Stimulated activated CD8-positive, alpha-beta memory T cell treated with anti-CD3 and anti-CD28 coated beads, Interleukin-7, amount 100 ng/mL, for 1 hour (primary cell): ENCODE measurements at places on chromosomes 5 and 9.

GRCh38 chr5:53481159-53481886, 894 bp downstream of the FST start:
- no peak for DNase-seq

DNA sequence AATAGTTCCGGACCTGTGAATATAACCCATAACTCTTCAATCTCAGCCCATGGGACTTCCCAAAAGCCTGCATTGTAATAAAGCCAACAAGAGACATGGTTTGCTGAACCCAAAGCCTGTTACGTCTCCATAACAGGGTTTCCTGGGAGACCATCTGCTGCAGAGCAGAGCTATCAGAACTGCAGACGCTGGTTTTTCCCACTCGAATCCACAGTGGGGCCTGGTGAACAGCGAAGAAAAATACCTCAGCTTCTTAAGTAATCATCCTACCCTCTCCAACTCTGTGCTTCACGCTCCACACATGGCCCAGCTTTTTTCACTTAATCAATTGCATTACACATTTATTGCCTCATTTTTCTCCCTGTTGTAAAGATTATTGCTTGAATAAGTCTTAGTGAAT, 409.5 kb upstream of the GRIA1 start:
- no peak for DNase-seq

GRCh38 chr5:2653991-2654390, 97.5 kb downstream of the IRX2 start:
- DNase-seq = no peak

- DNase-seq = no peak
Observed at GRCh38 chr9:37574241-37574721, 1.9 kb downstream of the FBXO10 start.

GRCh38 chr5:102863058-102863457, 108.0 kb downstream of the PAM start:
- no peak for DNase-seq

DNA sequence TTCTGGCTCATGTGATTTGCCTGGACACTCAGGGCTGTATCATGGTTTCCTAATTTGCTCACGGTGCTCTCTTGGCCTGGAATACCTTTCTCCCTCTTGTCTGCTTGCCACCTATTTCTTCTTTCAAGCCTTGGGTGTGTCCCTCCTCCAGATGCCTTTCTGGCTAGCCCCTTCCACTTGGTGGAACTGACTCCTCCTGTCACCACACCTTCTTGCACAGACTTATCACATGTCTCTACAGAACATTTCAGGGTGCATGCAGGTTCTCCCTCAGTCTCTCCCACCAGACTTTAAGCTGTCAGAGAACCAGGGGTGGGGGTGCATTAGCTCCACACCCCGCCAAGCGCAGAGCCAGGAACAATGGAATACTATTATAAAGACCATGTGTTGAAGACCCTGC, 1.9 kb downstream of the TBC1D2 start:
- no peak for DNase-seq

DNA sequence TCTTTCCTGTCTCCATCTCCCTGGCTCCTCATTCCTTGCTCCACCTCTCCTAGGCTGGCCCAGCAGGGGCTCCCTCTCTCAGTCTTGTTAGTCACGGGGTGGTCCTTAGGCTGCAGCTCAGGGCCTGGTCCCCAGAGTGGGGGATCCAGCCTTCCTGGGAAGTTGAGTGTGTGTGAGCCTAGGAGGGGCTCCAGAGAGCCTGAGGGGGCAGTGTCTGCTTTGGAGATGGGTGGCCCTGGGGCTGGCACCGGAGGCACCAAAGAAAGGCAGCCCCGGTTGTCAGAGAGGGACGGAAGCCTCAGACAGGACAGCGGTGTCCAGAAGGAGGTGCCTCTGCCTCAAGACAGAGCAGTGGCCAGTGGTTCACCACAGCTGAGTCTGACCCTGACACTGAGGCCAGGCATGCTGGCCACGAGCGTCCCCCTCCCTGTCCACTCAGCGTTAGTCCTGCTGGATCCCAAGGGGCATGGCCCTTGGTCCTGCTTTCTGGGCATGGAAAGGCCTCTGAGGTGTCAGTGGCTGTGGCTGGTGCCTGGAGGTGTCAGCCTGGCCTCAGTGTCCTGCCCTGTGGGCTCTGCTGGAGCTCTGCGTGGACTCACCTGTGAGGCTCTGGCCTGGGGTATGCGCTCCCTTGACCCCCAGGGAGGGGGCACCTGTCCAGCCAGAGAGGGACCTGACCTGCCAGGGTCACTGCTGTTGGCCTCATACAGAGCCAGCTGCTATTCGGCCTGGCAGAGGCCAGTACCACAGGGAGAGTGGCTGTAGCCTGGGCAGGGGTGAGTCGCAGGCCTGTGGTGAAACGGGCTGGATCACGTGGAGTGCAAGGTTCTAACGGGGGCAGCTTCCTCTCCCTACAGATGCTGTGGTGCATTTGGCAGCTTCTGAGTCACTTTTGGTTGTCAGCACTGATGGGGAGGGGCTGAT, 130.6 kb downstream of the CACNA1B start:
- no peak for DNase-seq

DNA sequence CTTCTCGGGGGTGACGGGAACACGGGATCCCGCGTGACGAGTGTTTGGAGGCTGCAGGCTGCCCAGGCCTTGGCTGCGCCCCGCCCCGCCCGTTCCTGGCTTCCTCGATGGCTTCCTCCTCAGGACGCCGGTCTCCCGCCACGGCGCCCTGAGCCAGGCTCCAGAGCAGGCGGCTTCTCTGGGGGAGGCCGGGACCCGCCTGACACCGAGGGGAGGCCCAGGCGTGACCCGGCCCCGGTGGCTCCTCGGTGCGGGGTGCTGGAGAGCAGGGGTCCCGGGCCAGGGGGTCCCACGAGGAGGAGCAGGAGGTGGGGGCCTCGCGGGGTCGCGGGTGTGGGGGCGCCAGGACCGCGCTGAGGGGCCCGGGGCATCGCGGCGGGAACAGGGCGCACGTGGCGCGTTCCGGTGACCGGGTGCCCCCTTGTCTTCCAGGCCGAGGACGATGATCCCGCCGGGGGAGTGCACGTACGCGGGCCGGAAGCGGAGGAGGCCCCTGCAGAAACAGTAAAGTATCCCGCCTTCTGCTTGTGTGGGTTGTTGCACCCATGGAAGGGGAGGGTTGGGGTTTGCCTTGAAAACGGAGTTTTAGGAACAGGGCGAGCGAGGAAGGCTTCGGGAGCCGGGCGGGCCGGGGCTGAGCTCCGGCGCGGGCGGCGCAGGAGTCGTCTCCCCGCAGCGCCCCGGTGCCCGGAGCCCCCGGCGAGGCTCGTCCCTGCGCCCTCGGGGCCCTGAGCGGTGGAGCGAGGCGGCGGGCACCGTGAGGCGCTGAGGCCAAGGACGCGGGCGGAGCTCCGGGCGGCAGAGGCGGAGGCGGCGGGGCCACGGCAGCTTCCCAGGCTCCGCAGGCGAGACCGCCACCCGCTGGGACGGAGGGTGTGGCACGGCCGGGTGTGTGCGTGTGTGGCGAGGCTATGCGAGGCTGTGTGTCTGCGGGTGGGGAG, 22.2 kb downstream of the AHRR start:
- DNase-seq = no peak

GRCh38 chr5:39073767-39074016, 507 bp downstream of the RICTOR start:
- DNase-seq = no peak

DNA sequence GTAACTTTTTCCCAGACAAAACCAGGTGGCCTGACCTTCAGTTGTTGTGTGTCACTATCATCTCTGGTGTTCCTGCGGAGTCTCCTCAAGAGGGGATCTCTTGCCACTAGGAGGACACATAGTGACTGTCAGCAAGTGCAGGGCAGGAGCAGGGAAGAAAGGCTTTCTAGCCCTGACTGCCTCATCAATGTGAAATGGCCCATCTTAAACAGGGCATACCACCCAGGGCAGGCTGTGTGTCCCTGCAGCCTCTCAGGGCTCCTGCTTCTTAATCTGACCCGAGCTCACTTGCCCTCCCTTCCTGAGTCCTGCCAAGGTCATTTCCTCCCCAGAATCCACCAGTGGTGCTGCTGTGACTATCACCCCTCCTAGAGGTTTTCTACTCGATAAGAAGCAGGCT, 57.4 kb upstream of the SIMC1 start:
- DNase-seq = no peak

GRCh38 chr5:29879401-29879800, 1314.1 kb upstream of the CDH6 start:
- no peak for DNase-seq

DNA sequence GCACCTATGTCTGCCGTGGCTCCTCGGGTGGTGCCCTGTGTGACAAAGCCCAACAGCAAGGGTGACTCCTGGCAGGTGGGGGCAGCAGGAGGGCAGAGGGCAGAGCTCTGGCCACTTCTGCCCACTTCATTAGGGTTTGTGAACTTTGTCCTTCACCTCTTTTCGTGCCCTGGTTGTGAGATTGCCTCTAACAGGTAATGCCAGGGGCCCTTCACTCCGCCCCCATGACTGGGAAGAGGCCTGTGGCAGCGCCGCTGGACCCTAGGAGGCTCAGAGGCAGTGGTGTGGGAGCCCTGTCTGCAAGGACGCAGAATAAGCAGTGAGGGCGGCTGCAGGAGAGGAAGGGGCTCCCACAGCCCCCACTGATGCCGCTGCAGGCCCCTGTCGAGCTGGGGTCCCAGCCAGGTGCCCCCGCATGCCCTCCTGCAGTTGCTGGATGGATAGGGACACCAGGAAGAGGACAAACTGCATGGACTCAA, 108.7 kb upstream of the LMX1B start:
- no peak for DNase-seq

GRCh38 chr5:82309091-82309531, 31.0 kb upstream of the RPS23 start:
- DNase-seq = no peak

DNA sequence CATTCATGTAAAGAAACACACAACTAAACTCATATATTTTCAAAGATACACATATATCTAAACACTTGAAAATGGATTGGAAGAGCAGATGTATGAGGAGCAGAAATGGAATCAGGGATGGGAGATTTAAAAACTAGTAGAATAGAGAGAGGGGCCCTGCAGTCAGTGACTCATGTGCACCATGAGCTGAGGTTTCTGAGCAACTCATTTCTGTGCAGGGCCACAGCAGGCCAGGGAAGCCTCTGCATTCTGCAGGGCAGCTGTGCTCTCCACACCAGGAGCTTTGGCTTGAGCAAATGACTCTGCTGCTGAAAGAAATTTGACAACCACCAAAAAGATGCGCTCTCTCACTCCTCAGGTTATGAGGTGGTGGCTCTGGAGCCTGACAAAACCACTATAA, 27.1 kb downstream of the LHX6 start:
- DNase-seq = no peak

DNA sequence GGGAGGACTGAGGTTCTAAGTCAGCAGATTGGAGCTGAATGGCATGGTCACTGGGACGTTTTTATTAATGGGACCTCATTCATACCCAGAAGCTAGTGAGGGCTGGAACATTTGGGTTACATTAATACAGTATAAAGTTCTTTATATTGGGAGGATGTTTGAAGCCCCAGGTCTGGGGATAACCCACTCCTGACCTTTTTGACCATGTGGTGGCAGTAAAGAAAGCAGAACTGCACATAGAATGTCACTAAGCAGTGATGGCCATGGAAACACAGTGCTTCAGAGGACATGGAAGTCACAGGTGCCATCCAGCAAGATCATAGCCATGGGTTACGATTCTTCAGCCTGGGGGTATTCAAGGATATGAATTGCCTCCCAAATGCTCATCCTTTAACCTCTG, 176.0 kb downstream of the ATP10B start:
- no peak for DNase-seq

DNA sequence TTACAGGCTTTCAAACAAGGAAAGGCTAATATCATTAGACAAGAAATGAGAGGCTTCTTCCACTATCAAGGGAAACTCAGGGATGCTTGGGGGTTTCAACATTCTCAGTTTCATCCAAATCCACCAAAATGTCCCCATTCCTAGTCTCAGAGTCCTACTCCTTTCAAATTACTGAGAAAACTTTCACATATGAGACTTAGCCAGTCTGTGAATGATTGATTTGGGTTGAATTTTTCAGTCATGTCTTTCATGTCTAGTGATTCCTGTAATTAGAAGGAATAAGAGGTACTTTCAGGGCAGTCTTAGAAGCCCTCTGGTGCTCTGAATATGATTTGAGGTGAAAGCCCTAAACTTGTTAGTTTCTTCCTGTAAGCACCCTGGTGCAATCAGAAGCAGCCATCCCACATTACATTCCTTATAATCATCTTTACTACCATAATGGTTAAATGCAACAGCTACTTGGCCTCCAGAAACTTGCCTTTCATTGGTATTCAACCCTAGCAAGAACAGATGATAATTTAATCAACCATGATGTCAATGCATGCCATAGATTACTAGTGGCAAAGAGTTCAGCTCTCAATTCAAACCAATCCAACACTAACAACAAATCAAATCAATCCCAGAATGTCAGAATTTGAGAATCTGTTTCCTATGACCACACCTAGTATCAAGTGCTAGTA, 50.7 kb upstream of the RIC1 start:
- DNase-seq = no peak

- no peak for DNase-seq
Observed at GRCh38 chr5:141245250-141245717, at the start of gene PCDHB15. Gene PCDHB15, plus strand, starts transcription at chr5:141245395. Its CDS starts 184 bp downstream, at chr5:141245579.

DNA sequence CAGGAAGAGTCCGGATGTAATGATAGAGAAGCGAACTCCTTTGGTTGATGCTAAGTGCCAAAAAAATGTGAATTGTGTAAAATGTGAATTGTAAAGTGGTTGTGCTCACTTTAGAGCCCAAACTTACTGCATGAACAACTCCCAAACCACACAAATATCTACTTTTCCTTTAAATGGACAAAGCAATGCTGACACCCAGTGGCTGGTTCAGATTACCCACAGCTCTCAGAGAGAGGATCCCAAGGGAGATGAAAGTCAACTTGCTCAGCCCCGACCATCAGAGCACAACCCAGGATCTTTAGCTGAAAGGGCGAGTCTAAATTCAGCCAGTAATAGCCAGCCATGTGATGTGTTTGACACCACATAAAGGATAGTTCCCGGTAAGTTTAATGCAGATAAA, 133.7 kb downstream of the NMUR2 start:
- DNase-seq = no peak

GRCh38 chr9:134299068-134299467, 27.2 kb upstream of the RXRA start:
- DNase-seq = no peak

GRCh38 chr5:106006242-106006641, 1664.5 kb downstream of the EFNA5 start:
- DNase-seq = no peak

DNA sequence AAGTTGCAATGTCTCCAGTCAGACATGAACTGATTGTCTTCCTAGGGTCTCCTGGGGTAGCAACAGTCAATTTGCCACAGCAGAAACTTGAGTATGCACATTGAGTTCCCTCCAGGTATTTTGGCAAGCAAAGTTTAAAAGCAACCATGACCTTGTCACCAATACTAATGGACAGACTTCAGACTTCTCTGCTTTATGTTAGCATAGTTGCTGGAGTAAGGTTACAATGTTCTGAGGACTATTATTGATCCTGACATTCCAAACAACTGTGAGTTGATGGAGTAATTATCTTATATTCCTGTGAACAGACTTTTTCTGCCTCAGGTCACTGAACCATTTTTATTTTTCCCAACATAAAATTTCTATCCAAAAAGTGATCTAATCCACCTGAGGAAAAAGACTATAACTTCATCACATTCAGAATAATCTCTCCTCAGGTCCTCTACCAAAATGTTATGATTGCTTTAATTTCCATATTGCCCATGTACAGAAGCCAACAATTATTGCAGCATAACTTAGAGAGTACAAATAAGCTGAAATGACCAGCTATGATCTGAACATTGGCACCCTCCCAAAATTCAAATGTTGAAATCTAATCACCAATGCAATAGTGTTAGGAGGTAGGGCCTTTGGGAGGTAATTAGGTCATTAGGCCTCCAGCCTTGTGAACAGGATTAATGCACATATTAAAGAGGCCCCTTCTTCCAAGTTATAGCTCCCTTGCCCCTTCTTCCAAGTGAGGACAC, 228.3 kb downstream of the PDE4D start:
- no peak for DNase-seq

GRCh38 chr9:99112750-99113413, 8.0 kb downstream of the TGFBR1 start:
- DNase-seq = no peak
